ENCODE measurements at places on chromosomes 7 and 10. TPM values are rescaled to one million over a fixed set of nuclear protein-coding genes. Genes with fewer than 3 reads are reported as not detected.

DNA sequence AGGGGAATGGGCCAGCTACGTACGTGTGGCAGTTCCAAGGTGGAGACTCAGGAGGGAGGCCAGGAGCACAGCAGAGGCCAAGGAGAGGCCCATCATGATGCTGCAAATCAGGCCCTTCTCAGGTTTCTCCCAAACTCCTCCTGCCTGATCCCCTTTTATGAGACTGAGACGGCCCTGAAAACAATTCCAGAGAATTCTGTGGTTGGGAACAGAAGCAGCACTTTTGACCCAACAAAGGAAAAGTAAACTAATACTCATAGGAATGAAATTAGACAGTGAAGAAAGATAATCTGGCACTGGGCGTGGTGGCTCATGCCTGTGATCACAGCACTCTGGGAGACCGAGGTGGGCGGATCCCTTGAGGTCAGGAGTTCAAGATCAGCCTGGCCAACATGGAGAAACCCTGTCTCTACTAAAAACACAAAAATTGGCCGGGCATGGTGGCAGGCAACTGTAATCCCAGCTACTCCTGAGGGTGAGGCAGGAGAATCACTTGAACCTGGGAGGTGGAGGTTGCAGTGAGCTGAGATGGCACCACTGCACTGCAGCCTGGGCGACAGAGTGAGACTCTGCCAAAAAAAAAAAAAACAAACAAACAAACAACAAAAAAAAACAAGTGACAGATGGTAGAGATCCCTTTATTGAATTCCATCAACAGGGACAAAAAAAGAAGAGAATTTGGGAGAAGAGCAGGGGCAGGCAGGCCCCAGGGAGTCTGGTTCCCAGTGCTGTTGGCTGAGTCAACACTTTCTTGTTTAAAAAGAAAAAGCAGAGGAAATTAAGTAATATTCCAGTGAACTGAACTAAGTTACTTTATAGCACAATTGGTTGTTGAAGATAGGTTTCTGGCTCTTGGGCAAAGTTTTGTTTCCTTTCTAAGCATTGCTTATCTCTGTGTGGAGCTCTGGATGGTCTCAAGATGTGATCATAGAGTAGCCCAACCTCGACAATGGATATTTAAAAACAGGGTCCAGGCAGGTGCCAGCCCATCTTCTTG is at the start of gene CCL26:
TSS of gene CCL26 (minus strand) at position 131 of the 997 bp plus-strand sequence. CDS start at position 96, 35 bp downstream.
- DNase-seq = no peak

The FOXI2 gene
- total RNA-seq = not detected

DNA sequence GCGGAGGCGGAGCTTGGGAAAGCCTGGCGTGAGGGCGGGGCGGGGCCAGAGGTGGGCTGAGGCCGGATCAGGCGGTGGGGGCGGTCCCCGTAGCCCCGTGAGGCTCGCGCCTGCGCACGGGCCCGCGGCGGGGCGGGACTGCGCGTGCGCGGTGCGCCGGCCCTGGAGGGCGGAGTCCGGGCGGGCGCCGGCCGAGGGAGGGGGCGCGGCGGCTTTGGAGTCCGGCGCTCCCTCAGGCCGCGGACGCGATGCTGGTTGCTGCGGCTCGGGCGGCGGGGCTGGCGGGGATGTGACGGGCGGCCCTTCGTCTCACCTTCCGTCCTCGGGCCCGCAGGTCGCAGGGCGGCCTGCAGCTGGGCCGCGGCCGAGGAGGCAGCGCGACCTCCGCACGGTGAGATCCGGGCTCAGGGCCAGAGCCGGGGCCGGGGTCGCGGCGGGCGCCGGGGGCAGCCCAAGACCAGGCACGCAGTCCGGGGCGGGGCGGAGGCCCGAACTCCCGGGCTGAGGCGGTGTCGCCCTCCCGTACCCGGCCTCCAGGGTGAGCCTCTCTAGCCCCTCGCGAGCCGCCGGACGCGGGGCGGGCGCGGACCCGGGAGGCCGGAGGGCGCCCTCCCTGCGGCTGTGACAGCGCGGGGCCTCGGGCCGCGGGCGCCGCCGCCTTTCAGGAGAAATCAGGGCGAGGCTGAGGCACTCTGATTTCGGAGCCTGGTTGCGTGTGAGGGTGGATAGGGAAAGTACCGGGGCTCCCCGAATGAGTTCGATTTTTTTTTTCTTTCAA is at the start of gene CCSER2:
TSS of gene CCSER2 (plus strand) at position 172 of the 778 bp plus-strand sequence. CDS start 42,464 bp downstream, outside the sequence.
- DNase-seq = no peak

GRCh38 chr10:29820890-29821461 is 186.2 kb upstream of the SVIL start:
- DNase-seq = no peak

DNA sequence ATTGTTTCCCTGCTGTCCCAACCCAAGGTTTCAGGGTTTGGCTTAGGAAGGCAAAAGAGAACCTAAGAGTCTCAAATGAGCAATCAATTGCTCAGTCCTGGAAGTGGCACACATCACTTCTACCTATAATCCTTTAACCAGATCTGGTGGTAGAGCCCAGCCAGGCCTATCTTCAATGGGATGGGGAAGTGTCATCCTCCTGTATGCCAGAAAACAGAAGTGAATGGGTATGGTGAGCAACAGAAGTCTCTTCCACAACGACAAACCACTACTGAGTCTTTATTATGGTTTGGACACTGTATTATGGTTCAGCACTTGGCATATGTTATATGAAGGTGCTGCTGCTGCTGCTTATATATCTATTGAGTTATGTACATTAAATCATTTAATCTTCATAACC is 3.0 kb upstream of the AKR1B1 start:
- no peak for DNase-seq
